Neural crest cell (in vitro differentiated cells): ENCODE measurements at places on chromosomes 11 and 22.

DNA sequence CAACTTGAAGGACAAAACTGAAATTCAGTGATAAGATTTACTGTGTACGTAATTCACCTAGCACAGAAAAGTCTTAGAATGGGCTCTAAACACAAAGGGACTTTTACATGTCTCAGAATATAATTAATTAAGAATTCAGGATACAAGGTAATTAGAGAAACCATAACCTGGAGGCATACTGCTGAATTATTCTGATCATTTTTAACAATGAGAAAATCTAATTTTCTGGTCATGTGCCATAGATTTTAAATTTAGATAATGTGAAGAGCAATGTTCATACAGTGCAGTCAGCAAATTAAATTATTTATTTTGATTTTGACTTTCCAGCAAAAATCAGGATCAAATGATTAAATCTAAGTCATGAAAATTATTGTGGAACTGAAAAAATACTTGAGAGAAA, 67.0 kb upstream of the MTNR1B start:
- DNase-seq = no peak

- peak; percentile 51 for DNase-seq
Observed at GRCh38 chr11:2700415-2701211, 819 bp upstream of the KCNQ1OT1 start.

- DNase-seq = no peak
Observed at GRCh38 chr11:10328314-10329098, 23.6 kb downstream of the ADM start.

DNA sequence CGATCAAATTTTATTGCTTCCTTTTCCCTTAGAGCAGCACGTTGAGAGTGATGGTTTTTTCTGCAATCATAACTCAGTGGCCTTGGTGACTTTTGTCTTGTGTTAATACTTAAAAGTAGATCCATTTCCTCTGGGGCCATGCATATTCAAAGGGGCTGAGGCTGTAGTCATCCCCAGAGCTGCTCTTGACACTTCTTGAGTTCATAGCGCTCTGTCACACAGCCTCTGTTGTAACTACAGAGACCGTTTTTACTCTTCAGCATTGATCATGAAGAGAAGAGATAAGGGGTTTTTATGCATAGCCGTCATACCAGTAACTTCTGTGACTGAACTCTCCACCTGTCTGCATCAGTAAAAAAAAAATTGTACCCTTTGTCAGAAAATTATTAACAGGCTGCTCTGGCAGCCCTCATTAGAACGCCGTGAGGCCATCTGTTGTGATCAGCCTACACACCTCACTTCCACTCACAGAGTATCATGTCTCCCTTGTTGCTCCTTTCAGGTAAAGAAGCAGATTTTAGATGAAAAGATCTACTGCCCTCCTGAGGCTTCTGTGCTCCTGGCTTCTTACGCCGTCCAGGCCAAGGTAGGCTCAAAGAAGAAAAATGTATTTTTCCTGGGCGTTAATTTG, 38.4 kb downstream of the NF2 start:
- no peak for DNase-seq

DNA sequence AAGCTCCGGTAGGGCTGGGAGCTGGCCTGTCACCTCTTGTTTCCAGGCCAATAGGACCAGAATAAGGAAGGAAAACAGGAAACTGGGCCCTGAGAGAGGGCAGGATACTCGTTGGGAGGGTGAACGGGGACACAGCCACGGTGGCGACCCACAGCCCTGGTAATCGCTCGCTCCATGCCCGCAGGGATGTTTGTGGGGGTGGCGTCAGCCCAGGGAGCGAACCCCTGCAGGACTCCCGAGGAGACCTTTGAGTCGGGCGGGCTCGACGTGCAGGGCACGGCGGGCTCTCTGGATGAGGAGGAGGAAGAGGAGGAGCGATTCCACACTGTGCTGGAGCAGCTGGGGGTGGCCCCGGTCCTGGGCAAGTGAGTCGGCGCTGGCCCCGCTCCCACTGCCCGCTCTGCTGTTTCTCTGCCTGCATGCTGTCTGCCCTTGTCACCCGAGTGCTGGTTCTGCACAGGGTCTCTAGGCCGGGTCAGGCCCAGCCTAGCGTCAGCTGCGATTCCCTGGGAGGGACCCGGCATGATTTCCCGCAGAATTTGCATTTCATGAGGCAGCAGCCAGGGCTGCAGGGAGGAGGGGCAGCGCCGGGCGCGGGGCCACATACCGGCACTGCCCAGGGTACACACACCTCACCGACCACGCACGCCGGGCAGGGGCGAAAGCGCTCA, 1.6 kb downstream of the CRACR2B start:
- no peak for DNase-seq

DNA sequence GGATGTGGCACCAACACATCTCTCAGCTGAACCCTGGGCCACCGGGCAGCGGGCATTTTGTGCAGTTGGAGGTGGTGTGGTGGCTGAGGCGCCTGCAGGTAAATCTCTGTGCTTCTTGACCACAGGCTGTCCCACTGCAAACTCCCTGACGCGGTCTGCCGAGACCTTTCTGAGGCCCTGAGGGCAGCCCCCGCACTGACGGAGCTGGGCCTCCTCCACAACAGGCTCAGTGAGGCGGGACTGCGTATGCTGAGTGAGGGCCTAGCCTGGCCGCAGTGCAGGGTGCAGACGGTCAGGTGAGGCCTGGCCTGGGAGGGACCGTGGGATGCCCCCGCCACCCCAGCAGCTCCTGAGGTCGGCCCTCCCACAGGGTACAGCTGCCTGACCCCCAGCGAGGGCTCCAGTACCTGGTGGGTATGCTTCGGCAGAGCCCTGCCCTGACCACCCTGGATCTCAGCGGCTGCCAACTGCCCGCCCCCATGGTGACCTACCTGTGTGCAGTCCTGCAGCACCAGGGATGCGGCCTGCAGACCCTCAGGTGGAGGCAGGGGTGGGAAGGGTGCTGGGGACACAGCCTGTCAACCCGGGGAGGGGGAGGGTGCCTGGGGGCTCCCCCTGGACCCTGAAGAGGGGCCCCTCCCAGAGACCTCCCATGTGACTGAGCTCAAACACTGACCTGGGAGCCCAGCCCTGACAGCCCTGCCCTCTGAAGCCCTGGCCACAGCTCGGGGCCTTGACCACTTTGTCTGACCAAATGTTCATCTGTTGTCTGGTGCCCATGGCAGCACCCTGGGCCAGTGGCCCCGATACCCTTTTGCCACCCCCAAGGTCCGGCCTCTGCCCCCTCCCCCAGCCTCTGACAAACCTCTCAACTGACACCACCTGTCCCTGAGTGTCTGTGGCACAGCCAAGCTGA, 4.6 kb upstream of the PGGHG start:
- no peak for DNase-seq

DNA sequence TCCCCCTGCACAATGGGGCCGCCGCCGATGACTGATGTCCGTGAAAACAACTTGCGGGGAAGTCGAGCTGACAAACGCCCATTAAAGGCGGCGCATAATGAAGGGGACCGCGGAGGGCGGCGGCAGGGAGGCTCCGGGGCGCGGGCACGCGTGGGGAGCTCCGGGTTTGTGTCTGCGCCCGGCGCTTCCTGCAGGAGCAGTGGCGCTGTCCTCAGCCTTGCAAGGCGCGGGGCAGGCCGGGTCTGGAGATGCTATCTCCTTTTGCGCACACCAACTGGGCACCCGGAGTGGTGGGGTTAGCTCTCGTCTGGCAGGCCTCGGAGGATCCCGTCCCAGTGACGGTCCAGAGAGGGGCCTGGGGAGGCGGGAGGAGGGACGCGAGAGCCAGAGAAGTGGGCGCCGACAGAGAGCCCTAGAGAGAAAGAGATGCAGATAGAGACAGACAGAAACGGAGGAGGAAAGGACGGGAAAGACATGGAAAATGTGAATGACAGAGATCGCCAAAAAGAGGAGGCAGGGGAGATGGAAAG, 390 bp upstream of the FGF3 start:
- no peak for DNase-seq

- DNase-seq = peak; percentile 78
Observed at GRCh38 chr11:65606876-65607613, 7.0 kb downstream of the MAP3K11 start.

- no peak for DNase-seq
Observed at GRCh38 chr11:87150936-87151335, 113.2 kb downstream of the TMEM135 start.
